ENCODE measurements at places on chromosomes 12 and 14. TPM values are rescaled to one million over a fixed set of nuclear protein-coding genes. Genes with fewer than 3 reads are reported as not detected.
A peak's percentile ranks its signal among the peaks of the same experiment; 100 is the strongest.

Gene CHGA
- not detected for total RNA-seq

GRCh38 chr12:95205685-95206084 is 11.6 kb downstream of the FGD6 start:
- peak; percentile 92 for DNase-seq

Gene SAMD4A
- 33.0 TPM for total RNA-seq

DNA sequence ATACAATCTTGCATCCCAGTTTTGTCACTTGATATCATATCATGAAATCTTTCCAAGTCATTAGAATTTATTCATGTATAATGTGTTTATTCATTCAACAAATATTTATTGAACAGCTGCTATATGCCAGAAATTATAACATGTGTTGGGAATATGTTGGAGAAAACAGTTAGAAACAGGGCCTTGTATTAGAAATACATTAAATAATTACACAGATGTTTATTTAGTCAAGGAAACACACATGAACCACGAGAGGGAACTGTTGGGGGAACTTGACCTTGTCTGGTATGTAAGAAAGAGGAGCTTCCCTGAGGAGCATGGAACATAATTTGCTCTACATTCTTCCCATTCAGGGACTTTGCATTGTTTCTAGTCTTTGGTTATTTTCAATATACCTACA is 191.7 kb upstream of the FRMD6 start:
- DNase-seq, result no peak

- DNase-seq, result no peak
These were observed 137.9 kb downstream of the NAV3 start for GRCh38 chr12:77968571-77968970.
